ENCODE measurements at places on chromosomes 2 and 18. TPM values are rescaled to one million over a fixed set of nuclear protein-coding genes. Genes with fewer than 3 reads are reported as not detected.

The RAX gene
- 0.17 TPM for total RNA-seq

The DCDC2C gene
- total RNA-seq, result not detected

The CBLN2 gene
- total RNA-seq, result not detected

The SCG2 gene
- total RNA-seq, result not detected

The TXNDC2 gene
- not detected for total RNA-seq

GRCh38 chr2:85954192-85954589, 65.4 kb upstream of the ST3GAL5 start:
- no peak overlapping the region for H3K4me3 ChIP-seq
- no peaks in the 10 kb centered on the region for H3K36me3 ChIP-seq
- no peak for DNase-seq
- H3K4me1 ChIP-seq, result no peaks in the 10 kb centered on the region
- H3K27ac ChIP-seq, result no peak overlapping the region

GRCh38 chr2:229344151-229344551, 73.1 kb upstream of the PID1 start:
- no peaks in the 10 kb centered on the region for H3K36me3 ChIP-seq
- no peak overlapping the region for H3K27ac ChIP-seq
- H3K27me3 ChIP-seq, result peaks cover 2% of the 10 kb centered on the region
- DNase-seq, result no peak
- no peak overlapping the region for H3K4me3 ChIP-seq
- H3K4me1 ChIP-seq, result no peaks in the 10 kb centered on the region

GRCh38 chr2:7428454-7429204, 511.4 kb downstream of the RNF144A start:
- no peak for DNase-seq
- peak overlapping the region; percentile 58 for H3K4me3 ChIP-seq
- peak overlapping the region; percentile 88 for H3K27ac ChIP-seq
- peaks cover 20% of the 10 kb centered on the region for H3K36me3 ChIP-seq
- peaks cover 10% of the 10 kb centered on the region for H3K27me3 ChIP-seq
- peaks cover 40% of the 10 kb centered on the region for H3K4me1 ChIP-seq

- H3K27ac ChIP-seq, result no peak overlapping the region
- H3K4me3 ChIP-seq, result no peak overlapping the region
- DNase-seq, result no peak
- peaks cover 2% of the 10 kb centered on the region for H3K4me1 ChIP-seq
- no peaks in the 10 kb centered on the region for H3K27me3 ChIP-seq
These were observed 32.1 kb upstream of the B3GNT2 start for GRCh38 chr2:62163834-62164233.

DNA sequence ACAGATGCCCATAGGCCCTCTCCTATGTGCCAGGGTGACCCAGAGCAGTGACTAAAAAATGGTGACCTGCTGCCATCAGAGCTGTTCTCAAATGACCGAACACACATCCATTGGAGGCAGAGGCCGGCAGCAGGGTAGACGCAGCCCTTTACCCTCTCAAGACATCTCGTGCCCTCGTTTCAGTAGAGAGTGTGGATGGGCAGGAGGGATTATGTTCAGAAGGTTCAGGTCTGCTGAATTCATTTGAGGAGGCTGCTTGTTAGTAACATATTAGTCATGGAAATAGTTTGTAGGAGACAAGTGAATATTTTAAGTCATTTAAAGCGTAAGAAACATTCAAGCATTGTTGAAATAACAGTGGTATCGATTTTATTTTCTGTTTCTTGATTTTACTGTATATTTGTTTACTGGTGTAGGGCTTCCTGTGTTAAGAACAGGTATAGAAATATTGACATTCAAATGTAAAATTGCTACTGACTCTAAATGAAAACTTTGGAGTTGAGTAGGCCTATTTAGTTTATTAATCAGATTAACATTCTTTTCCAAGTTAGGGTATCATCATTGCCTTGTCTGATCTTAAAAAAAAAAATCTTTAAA, 82.6 kb downstream of the ZNF532 start:
- DNase-seq, result no peak
- H3K4me1 ChIP-seq, result peaks cover 5% of the 10 kb centered on the region
- H3K36me3 ChIP-seq, result no peaks in the 10 kb centered on the region
- H3K4me3 ChIP-seq, result no peak overlapping the region
- no peak overlapping the region for H3K27ac ChIP-seq

DNA sequence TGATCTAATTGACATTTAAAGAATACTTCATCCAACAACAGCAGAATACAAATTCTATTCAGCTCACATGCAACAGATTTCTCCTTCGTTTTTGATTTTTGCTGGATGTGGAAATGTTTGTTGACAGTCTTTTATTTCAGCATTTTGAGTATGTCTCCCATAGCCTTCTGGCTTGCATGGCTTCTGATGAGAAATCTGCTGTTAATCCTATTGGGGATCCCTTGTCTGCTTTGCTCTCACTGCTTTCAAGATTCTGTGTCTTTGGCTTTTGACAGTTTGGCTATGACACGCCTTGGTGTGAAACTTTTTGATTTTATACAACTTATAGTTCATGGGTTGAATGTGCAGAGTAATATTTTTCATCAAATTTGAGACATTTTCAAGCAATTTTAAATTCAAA, 44.7 kb downstream of the TRABD2A start:
- no peak overlapping the region for H3K27ac ChIP-seq
- H3K27me3 ChIP-seq, result no peaks in the 10 kb centered on the region
- no peak overlapping the region for H3K4me3 ChIP-seq
- peaks cover 75% of the 10 kb centered on the region for H3K4me1 ChIP-seq
- peaks cover 40% of the 10 kb centered on the region for H3K36me3 ChIP-seq
- no peak for DNase-seq

DNA sequence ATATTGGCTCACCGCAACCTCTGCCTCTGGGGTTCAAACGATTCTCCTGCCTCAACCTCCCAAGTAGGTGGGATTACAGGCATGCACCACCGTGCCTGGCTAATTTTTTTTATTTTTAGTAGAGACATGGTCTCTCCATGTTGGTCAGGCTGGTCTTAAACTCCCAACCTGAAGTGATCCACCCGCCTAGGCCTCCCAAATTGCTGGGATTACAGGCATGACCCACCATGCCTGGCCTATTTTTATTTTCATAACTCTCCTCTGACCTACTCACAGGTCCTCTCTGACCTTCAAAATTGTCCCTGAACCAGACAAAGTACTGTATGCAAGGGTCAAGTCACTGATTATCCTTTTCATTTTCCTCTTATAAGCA, 16.0 kb upstream of the KLHL23 start:
- H3K27me3 ChIP-seq, result no peaks in the 10 kb centered on the region
- no peak for DNase-seq
- H3K27ac ChIP-seq, result no peak overlapping the region
- H3K4me3 ChIP-seq, result no peak overlapping the region

GRCh38 chr2:719734-720133, 42.5 kb upstream of the TMEM18 start:
- peaks cover 32% of the 10 kb centered on the region for H3K27me3 ChIP-seq
- H3K4me1 ChIP-seq, result no peaks in the 10 kb centered on the region
- H3K27ac ChIP-seq, result no peak overlapping the region
- no peak for DNase-seq
- H3K4me3 ChIP-seq, result no peak overlapping the region

- H3K4me1 ChIP-seq, result no peaks in the 10 kb centered on the region
- DNase-seq, result no peak
- no peaks in the 10 kb centered on the region for H3K36me3 ChIP-seq
- H3K27ac ChIP-seq, result no peak overlapping the region
- no peak overlapping the region for H3K4me3 ChIP-seq
These were observed 172.6 kb upstream of the BCL2L11 start for GRCh38 chr2:110948027-110948674.

DNA sequence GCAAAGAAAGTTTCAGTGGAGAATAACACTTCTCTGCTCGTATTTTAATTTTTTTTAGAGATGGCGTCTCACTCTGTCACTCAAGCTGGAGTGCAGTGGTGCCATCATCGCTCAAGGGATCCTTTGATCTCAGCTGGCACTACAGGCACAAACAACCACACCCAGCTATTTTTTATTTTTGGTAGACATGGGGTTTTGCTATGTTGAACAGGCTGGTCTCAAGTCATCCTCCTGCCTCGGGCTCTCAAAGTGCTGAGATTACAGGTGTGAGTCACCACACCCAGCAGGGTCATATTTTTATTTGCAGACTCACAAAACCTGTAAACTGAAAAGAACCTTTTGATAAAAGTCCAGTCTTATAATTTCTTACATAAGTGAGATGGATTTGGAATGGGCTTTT, 2.6 kb downstream of the TRAK2 start:
- H3K36me3 ChIP-seq, result peaks cover 6% of the 10 kb centered on the region
- peak overlapping the region; percentile 78 for H3K27ac ChIP-seq
- H3K27me3 ChIP-seq, result no peaks in the 10 kb centered on the region
- peak; percentile 53 for DNase-seq
- H3K4me3 ChIP-seq, result peak overlapping the region; percentile 37
- H3K4me1 ChIP-seq, result peaks cover 56% of the 10 kb centered on the region

DNA sequence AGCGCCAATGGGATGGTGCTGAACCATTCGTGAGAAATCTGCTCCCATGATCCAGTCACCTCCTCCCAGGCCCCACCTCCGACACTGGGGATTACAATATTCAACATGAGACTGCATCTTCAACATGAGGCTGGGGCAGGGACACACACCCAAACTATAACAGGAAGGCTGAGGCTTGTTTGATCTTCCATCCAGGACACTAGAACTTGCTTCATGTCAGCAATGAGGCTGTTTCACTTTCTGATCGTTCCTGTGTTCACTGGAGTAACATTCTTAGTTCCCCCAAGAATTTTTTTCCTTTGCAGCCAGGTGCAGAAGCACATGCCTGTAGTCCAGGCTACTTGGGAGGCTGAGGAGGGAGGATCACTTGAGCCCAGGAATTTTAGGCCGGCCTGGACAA, 30.8 kb upstream of the SOX11 start:
- H3K4me1 ChIP-seq, result no peaks in the 10 kb centered on the region
- no peaks in the 10 kb centered on the region for H3K27me3 ChIP-seq
- no peaks in the 10 kb centered on the region for H3K36me3 ChIP-seq

- no peak for DNase-seq
- no peaks in the 10 kb centered on the region for H3K27me3 ChIP-seq
- H3K4me1 ChIP-seq, result no peaks in the 10 kb centered on the region
- no peak overlapping the region for H3K4me3 ChIP-seq
These were observed 259.0 kb downstream of the PHLPP1 start for GRCh38 chr18:62974388-62974787.

GRCh38 chr2:228827056-228827700, 443.9 kb downstream of the PID1 start:
- no peak for DNase-seq
- no peak overlapping the region for H3K4me3 ChIP-seq
- H3K27me3 ChIP-seq, result no peaks in the 10 kb centered on the region
- H3K27ac ChIP-seq, result no peak overlapping the region

Measured in activated CD4-positive, alpha-beta memory T cell treated with anti-CD3 and anti-CD28 coated beads for 36 hours (primary cell).